Hair follicular keratinocyte (primary cell): ENCODE measurements at places on chromosomes 6 and 20. TPM values are rescaled to one million over a fixed set of nuclear protein-coding genes. Genes with fewer than 3 reads are reported as not detected.

CEP43 gene
- 11.0 and 12.9 TPM in 2 replicates for total RNA-seq

CLPSL2 gene
- total RNA-seq = not detected in 2 replicates

EYA2 gene
- total RNA-seq = 0.08 TPM in 1 of 2 replicates, not detected in the other

CAGE1 gene
- total RNA-seq = 0.27 TPM in 1 of 2 replicates, not detected in the other

CCM2L gene
- not detected in 2 replicates for total RNA-seq

VSTM2L gene
- 1.7 and 9.0 TPM in 2 replicates for total RNA-seq

CASS4 gene
- not detected in 2 replicates for total RNA-seq

CDSN gene
- total RNA-seq = 1.7 and 1.8 TPM in 2 replicates
